ENCODE measurements at places on chromosomes 4 and X. TPM values are rescaled to one million over a fixed set of nuclear protein-coding genes. Genes with fewer than 3 reads are reported as not detected.

RHOXF2B gene
- polyA plus RNA-seq: 0.07 TPM

SMAD1 gene
- polyA plus RNA-seq: 46.2 TPM

RNF175 gene
- 1.1 TPM for polyA plus RNA-seq

SERTM2 gene
- 0.30 TPM for polyA plus RNA-seq

PRDM8 gene
- polyA plus RNA-seq: 3.0 TPM

SLC9B2 gene
- polyA plus RNA-seq: 5.8 TPM

SLC6A14 gene
- 1.1 TPM for polyA plus RNA-seq

KLHL4 gene
- 4.1 TPM for polyA plus RNA-seq
